SJSA1 (cell line): ENCODE measurements at places on chromosomes 7 and 10. TPM values are rescaled to one million over a fixed set of nuclear protein-coding genes. Genes with fewer than 3 reads are reported as not detected.
A peak's percentile ranks its signal among the peaks of the same experiment; 100 is the strongest.

Gene HOXA7
- 0.09 and 2.9 TPM in 2 replicates for total RNA-seq

Gene HERC4
- total RNA-seq, result 26.3 and 42.0 TPM in 2 replicates

Gene BHLHA15
- not detected in 2 replicates for total RNA-seq

Gene MTPN
- 91.3 and 108 TPM in 2 replicates for total RNA-seq

Gene NEURL1
- not detected in 2 replicates for total RNA-seq

Gene ANXA8L1
- 0.16 TPM in 1 of 2 replicates, not detected in the other for total RNA-seq

Gene FOXK1
- total RNA-seq, result 10.2 and 17.4 TPM in 2 replicates

Gene LAMB1
- 110 and 136 TPM in 2 replicates for total RNA-seq

Gene SFTPA1
- not detected in 2 replicates for total RNA-seq

Gene PTPRZ1
- total RNA-seq, result 0.22 TPM in 1 of 2 replicates, not detected in the other

Gene FGFR2
- 1.1 and 2.5 TPM in 2 replicates for total RNA-seq

Gene EGR2
- not detected in 2 replicates for total RNA-seq

Gene CHST15
- 0.13 TPM in 1 of 2 replicates, not detected in the other for total RNA-seq

Gene SFRP5
- not detected in 2 replicates for total RNA-seq

Gene VWA2
- total RNA-seq, result not detected in 2 replicates

Gene LRWD1
- total RNA-seq, result 43.3 and 66.3 TPM in 2 replicates

- H3K36me3 ChIP-seq, result no peaks in the 10 kb centered on the region
- no peaks in the 10 kb centered on the region for H3K4me1 ChIP-seq
- no peak for DNase-seq
- no peaks in the 10 kb centered on the region for H3K27me3 ChIP-seq
- no peak overlapping the region for H3K4me3 ChIP-seq
These were observed 32.7 kb downstream of the LDB3 start for GRCh38 chr10:86700851-86701617.

GRCh38 chr10:30619966-30620365 is 9.6 kb downstream of the LYZL2 start:
- no peaks in the 10 kb centered on the region for H3K27me3 ChIP-seq
- no peak for DNase-seq
- no peak overlapping the region for H3K27ac ChIP-seq

- no peaks in the 10 kb centered on the region for H3K4me1 ChIP-seq
- H3K27ac ChIP-seq, result no peak overlapping the region
- DNase-seq, result no peak
- H3K27me3 ChIP-seq, result peaks cover 3% of the 10 kb centered on the region; the same call in 1 of the 2 replicates
- no peak overlapping the region for H3K4me3 ChIP-seq
These were observed 9.7 kb upstream of the SLC16A9 start for GRCh38 chr10:59719374-59719773.

GRCh38 chr7:42185726-42186125 is 51.3 kb downstream of the GLI3 start:
- H3K4me1 ChIP-seq, result peaks cover 5% of the 10 kb centered on the region
- H3K36me3 ChIP-seq, result no peaks in the 10 kb centered on the region
- no peaks in the 10 kb centered on the region for H3K27me3 ChIP-seq

GRCh38 chr10:49309691-49310411 is 10.9 kb downstream of the C10orf71 start:
- no peak overlapping the region for H3K27ac ChIP-seq
- no peak overlapping the region for H3K4me3 ChIP-seq
- H3K36me3 ChIP-seq, result no peaks in the 10 kb centered on the region
- no peaks in the 10 kb centered on the region for H3K27me3 ChIP-seq
- no peaks in the 10 kb centered on the region for H3K4me1 ChIP-seq

- H3K27ac ChIP-seq, result no peak overlapping the region
- no peak overlapping the region for H3K4me3 ChIP-seq
- DNase-seq, result no peak
- no peaks in the 10 kb centered on the region for H3K4me1 ChIP-seq
- no peaks in the 10 kb centered on the region for H3K36me3 ChIP-seq
- H3K27me3 ChIP-seq, result no peaks in the 10 kb centered on the region
These were observed 7.1 kb downstream of the MMRN2 start for GRCh38 chr10:86950349-86950748.

- peaks cover 40% of the 10 kb centered on the region for H3K4me1 ChIP-seq
- no peaks in the 10 kb centered on the region for H3K27me3 ChIP-seq
- DNase-seq, result peak; percentile 52
- peak overlapping the region; percentile 75 for H3K27ac ChIP-seq
- no peak overlapping the region for H3K4me3 ChIP-seq
These were observed 156.3 kb downstream of the NRP1 start for GRCh38 chr10:33178026-33178755.

DNA sequence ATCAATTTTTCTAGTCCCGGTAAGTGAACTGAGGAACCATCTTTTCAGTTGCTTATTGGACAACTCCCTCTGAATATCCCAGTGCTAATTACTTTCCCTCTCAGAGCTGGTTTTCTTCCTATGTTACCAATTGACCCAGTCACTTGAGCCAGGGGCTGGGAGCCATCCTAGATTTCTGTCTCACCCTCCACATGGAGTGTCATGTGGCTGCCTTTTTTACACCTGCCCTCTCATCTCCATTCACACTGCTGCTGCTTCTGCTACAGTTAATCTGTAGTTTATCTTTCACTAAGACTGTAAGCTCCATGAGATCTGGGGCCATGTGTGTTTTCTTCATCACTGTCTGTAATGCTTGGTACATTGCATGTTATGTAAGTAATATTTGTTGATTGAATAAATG is 35.8 kb downstream of the VCL start:
- peaks cover 75% of the 10 kb centered on the region for H3K36me3 ChIP-seq
- H3K27me3 ChIP-seq, result no peaks in the 10 kb centered on the region
- H3K4me1 ChIP-seq, result peaks cover 44% of the 10 kb centered on the region
- H3K27ac ChIP-seq, result no peak overlapping the region
- DNase-seq, result no peak
- no peak overlapping the region for H3K4me3 ChIP-seq

- H3K27me3 ChIP-seq, result no peaks in the 10 kb centered on the region
- no peak overlapping the region for H3K4me3 ChIP-seq
- no peak for DNase-seq
These were observed 248.7 kb upstream of the NPVF start for GRCh38 chr7:25476863-25477499.

DNA sequence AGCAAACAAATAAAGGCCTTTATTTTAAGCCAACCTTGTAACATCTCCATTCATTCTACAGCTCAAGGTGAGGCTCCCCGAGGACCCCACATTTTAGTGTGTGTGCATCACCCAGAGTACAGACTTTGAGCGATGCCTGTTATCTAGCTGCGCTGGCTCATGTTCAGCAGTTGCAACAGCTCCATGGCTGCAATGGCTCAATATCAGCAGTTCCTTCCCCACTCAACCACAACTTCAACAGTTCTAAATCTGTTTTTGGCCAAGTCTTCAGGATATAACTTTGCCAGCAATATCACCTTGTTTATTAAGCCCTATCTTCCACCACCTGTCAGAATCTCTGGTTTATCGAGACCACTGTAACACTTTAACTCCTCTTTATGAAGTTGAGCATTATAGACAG is 95.8 kb downstream of the WNT2 start:
- H3K4me3 ChIP-seq, result no peak overlapping the region
- no peak for DNase-seq
- H3K4me1 ChIP-seq, result peaks cover 25% of the 10 kb centered on the region
- H3K36me3 ChIP-seq, result 0 out of 2 replicates have a peak, but pooled peaks cover 2% of the 10 kb centered on the region
- H3K27ac ChIP-seq, result no peak overlapping the region

GRCh38 chr7:156843157-156843556 is 49.8 kb downstream of the LMBR1 start:
- no peak for DNase-seq
- H3K36me3 ChIP-seq, result no peaks in the 10 kb centered on the region
- no peaks in the 10 kb centered on the region for H3K4me1 ChIP-seq
- H3K27ac ChIP-seq, result no peak overlapping the region
- H3K4me3 ChIP-seq, result no peak overlapping the region

GRCh38 chr10:67785098-67785497 is 52.9 kb downstream of the DNAJC12 start:
- no peaks in the 10 kb centered on the region for H3K36me3 ChIP-seq
- H3K27me3 ChIP-seq, result no peaks in the 10 kb centered on the region
- DNase-seq, result no peak
- H3K27ac ChIP-seq, result no peak overlapping the region
- H3K4me3 ChIP-seq, result no peak overlapping the region
- peaks cover 5% of the 10 kb centered on the region for H3K4me1 ChIP-seq

- no peaks in the 10 kb centered on the region for H3K27me3 ChIP-seq
- DNase-seq, result no peak
- H3K4me3 ChIP-seq, result no peak overlapping the region
- peaks cover 20% of the 10 kb centered on the region for H3K36me3 ChIP-seq
- no peak overlapping the region for H3K27ac ChIP-seq
These were observed 46.7 kb downstream of the TNS3 start for GRCh38 chr7:47535035-47535703.

GRCh38 chr10:32077896-32078485 is 21.8 kb upstream of the KIF5B start:
- no peak overlapping the region for H3K27ac ChIP-seq
- H3K4me3 ChIP-seq, result no peak overlapping the region
- DNase-seq, result peak; percentile 50
- H3K36me3 ChIP-seq, result no peaks in the 10 kb centered on the region
- peaks cover 7% of the 10 kb centered on the region for H3K4me1 ChIP-seq

DNA sequence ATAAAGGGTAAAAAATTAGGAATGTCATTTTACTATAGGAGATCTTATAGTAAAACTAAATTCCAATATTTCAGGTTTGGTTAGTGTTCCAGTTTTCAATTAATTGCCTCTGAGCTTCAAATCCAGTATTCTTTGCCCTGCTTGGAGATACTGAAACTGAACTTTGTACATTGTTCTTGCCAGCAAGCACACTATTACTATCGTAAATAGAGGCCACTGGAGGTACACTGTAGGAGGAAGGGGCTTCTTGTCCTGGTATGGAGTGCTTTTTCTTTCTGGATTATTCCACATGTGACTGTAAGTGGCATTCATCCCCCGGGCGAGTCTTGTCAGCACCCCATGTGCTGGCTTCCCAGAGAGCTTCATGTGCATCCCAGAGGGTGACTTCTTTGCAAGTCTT is 234.7 kb upstream of the PTPRZ1 start:
- no peak overlapping the region for H3K27ac ChIP-seq
- H3K36me3 ChIP-seq, result no peaks in the 10 kb centered on the region
- H3K27me3 ChIP-seq, result 0 out of 2 replicates have a peak, but pooled peaks cover 2% of the 10 kb centered on the region
- no peaks in the 10 kb centered on the region for H3K4me1 ChIP-seq
- DNase-seq, result no peak
- no peak overlapping the region for H3K4me3 ChIP-seq

DNA sequence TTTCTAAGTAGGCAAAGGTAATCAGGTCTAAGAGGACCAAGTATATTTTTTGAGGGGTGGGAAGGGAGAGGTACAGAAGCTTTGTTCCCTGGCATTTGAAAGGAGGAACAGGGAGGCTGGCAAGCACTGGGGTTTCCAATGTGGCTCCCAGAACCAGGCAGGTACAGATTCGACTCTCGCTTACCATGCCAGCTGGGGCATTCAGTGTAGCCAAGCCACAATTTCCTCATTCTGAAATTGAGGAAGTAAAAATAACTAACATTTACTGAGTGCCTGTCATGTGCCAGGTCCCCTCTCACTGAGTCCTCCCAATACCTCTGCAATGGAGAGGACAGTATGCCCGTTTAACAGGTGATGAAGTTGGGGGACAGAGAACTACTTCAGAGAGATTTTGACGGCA is 45.9 kb upstream of the BET1 start:
- H3K4me1 ChIP-seq, result no peaks in the 10 kb centered on the region
- no peak for DNase-seq
- H3K27ac ChIP-seq, result no peak overlapping the region
- no peaks in the 10 kb centered on the region; the same call in 1 of the 2 replicates for H3K27me3 ChIP-seq

GRCh38 chr7:155017834-155018233 is 14.9 kb upstream of the PAXIP1 start:
- H3K4me3 ChIP-seq, result no peak overlapping the region
- no peak for DNase-seq
- no peaks in the 10 kb centered on the region for H3K36me3 ChIP-seq
- 0 out of 2 replicates have a peak, but pooled peaks cover 8% of the 10 kb centered on the region for H3K27me3 ChIP-seq

DNA sequence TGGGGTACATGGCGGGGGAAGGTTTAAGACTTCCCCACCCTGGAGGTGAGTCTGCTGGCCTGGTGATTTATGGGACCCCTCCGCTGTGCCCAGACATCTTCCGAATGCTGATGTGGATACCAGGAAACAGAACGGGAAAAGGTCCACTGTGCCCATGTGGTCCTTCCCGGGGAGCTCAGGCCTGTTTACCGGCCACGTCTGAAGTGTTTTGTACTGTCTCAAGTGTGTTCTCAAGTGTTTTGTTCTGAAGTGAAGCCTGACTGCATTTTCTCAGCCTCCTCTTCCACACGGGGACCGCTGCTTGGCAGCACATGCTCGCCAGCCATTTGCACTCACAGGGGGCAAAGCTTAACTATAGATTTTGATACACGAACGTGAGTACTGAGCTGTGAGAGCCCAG is 127.2 kb downstream of the TEX36 start:
- H3K4me1 ChIP-seq, result no peaks in the 10 kb centered on the region
- no peaks in the 10 kb centered on the region for H3K36me3 ChIP-seq
- H3K27ac ChIP-seq, result no peak overlapping the region
- no peak overlapping the region for H3K4me3 ChIP-seq
- peaks cover 28% of the 10 kb centered on the region for H3K27me3 ChIP-seq

- no peak overlapping the region for H3K27ac ChIP-seq
- H3K4me1 ChIP-seq, result no peaks in the 10 kb centered on the region
- H3K36me3 ChIP-seq, result no peaks in the 10 kb centered on the region
- no peak overlapping the region for H3K4me3 ChIP-seq
- DNase-seq, result no peak
These were observed 80.4 kb upstream of the CALN1 start for GRCh38 chr7:72492461-72493065.

- H3K4me1 ChIP-seq, result peaks cover 61% of the 10 kb centered on the region
- H3K4me3 ChIP-seq, result no peak overlapping the region
- no peaks in the 10 kb centered on the region for H3K27me3 ChIP-seq
- no peak overlapping the region for H3K27ac ChIP-seq
- peaks cover 13% of the 10 kb centered on the region; the same call in 1 of the 2 replicates for H3K36me3 ChIP-seq
- no peak for DNase-seq
These were observed 75.4 kb downstream of the JAZF1 start for GRCh38 chr7:28105234-28105633.

GRCh38 chr7:128740996-128741395 is 1.8 kb downstream of the CALU start:
- peaks cover 65% of the 10 kb centered on the region for H3K36me3 ChIP-seq
- peaks cover 56% of the 10 kb centered on the region for H3K4me1 ChIP-seq
- H3K4me3 ChIP-seq, result peak overlapping the region; percentile 78

GRCh38 chr10:32112055-32112454 is 55.8 kb upstream of the KIF5B start:
- H3K36me3 ChIP-seq, result no peaks in the 10 kb centered on the region
- peak; percentile 57 for DNase-seq
- H3K27me3 ChIP-seq, result no peaks in the 10 kb centered on the region

- no peak for DNase-seq
- peak overlapping the region; percentile 80 for H3K27ac ChIP-seq
- H3K4me1 ChIP-seq, result peaks cover 49% of the 10 kb centered on the region
- peaks cover 52% of the 10 kb centered on the region for H3K36me3 ChIP-seq
- no peaks in the 10 kb centered on the region for H3K27me3 ChIP-seq
These were observed 70.8 kb downstream of the NKX6-2 start for GRCh38 chr10:132714986-132715775.

DNA sequence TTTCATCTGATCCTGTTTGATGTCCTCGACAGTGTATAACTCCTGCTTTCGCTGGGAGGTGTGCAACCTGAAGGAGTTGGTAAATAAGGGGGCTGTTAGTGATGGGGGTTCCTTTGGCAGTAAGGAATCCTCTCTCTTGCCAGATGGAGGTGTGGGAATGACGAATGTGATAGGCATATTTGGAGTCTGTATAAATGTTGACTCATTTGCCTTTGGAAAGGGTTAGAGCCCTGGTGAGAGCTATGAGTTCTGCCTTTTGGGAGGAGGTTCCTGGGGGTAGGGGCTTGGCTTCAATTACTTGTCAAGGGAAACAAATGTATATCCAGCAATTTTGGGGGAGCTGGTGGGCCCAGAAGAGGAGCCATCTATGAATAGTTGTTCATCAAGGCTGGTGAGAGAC is 11.4 kb upstream of the CHST3 start:
- no peak overlapping the region for H3K4me3 ChIP-seq
- no peaks in the 10 kb centered on the region for H3K27me3 ChIP-seq
- no peaks in the 10 kb centered on the region for H3K4me1 ChIP-seq
- no peak overlapping the region for H3K27ac ChIP-seq
- no peak for DNase-seq
